Stimulated activated CD8-positive, alpha-beta memory T cell treated with anti-CD3 and anti-CD28 coated beads, Interleukin-7, amount 100 ng/mL, for 1 hour (primary cell): ENCODE measurements at places on chromosomes 12 and 14.

DNA sequence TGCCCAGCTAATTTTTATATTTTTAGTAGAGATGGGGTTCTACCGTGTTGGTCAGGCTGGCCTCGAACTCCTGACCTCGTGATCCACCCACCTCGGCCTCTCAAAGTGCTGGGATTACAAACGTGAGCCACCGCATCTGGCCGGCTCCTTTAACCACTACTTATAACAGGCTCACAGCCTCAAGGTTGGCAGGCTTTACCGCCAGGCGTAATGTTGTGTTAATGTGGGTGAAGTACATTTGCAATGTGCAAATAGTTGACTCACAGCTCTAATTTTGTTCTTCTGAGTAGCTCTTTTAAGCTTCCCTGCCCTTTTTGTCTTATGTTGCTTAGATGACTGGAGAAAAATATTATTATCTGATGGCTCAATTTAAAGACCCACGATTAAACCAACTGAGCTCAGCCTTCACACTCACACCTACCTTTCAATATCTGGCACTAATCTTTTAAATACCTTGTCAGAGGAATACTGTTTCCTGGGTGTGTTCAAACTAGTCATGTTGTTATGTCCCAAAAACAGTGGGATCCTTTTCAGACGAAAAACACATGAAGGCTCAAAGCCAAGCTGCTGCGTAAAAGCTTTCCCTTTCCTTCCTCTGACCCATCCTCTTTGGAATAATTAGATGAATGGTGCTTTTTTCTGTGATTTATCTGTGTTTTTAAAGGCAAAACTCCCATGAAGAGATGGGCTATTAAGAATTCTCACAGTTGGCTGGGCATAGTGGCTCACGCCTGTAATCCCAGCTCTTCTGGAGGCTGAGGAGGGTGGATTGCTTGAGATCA is 57.2 kb upstream of the USP44 start:
- no peak for DNase-seq

DNA sequence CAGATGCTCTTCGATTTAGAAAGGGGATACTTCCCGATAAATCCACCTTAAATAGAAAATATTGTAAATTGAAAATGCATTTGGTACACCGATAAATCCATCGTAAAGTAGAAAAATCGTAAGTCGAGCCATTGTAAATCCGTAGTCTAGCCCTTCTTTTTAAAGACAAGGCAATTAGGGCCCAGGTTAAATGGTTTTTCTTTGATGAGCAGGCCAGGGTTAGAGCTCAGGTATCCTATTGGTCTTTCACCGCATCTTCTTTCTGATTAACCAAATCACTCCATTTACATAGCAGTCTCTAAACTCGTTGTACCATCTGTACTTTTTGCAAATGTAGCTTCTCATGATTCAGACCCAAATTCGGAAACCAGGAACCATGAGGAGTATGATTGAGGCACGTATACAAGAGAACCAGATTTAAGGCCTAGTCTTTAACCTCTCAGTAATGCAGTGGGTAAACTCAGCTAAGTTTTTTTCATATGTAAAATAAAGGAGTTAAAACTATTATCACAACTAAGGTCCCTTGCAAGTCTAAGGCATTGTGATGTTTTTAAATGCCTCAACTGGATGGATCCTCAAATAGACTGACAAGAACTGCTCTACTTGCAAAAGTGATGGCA is 2.2 kb upstream of the YAF2 start:
- no peak for DNase-seq

DNA sequence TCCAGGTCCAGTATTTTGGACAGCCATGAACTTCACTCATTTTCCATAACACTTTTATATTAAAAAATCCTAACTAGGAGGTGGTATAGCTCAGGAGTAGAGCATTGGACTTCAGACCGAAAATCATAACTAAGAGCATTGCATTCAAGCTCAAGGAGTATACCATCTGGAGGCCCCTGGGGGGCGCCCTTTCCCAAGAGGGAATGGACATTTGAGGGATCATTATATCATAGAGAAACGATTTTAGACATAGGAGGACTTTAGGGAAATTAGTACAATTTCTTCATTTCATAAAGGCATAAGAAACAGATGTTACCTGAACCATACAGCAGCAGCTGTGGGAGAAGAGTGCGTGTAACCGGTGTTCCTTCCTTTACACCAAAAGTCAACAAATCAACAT is 5.2 kb upstream of the ATG14 start:
- no peak for DNase-seq

- DNase-seq, result no peak
These were observed 32.0 kb upstream of the SEL1L start for GRCh38 chr14:81565441-81566290.

DNA sequence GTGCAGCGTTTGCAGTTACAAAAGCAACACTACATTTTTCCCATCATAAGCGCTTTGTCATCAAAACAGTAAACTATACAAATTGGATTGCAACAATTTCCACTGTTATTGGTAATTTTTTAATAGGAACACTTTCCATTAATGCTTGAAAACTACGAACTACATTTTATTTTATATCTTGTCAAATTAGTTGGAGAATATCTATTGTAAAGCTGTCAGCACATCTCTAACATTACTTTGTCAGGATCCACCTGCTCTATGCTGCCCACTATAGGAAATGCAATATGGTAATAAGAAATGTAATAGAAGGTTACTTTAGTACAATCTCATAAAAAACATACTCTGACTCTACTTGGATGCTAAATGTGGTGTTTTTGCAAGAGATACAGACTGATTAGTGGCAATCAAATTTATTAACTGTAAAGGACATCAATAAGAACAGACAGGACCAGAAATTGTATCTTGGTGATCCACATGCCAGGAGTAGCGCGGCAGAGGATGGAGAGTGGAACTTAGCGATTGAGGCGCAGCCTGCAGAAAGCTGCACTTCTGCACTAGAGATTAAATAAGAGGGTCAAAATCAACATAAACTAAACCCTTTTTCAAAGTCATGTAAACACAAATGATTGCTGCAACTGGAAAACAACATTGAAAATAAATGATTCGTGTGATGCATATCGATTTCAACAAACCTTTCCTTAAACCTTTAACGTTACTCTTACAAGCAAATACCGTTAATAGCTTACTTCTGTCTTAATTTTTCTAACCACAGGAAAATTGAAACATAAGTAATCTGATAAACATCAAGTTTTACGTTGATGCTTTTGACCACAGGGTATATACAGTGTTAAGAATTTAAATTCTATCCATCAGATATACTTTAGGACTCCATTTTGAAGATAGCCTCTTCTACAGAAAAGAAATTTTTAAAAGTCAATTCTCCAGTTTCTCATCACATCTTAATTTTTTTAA is 3.6 kb upstream of the ARID2 start:
- no peak for DNase-seq

- DNase-seq, result no peak
These were observed 51.3 kb downstream of the MARK3 start for GRCh38 chr14:103436533-103436932.

DNA sequence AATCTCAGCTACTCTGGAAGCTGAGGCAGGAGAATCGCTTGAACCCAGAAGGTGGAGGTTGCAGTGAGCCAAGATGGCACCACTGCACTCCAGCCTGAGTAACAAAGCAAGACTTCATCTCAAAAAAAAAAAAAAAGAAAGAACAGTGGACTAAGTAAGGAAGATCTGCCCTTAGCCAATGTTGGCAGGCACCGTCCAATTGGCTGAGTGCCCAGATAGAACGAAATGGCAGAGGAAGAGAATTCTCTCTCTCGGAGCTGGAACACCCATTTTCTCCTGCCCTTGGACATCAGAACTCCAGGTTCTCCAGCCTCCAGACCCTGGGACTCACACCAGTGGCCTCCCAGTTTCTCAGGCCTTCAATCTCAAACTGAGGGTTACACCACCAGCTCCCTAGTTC is 49.9 kb downstream of the ESR2 start:
- no peak for DNase-seq

DNA sequence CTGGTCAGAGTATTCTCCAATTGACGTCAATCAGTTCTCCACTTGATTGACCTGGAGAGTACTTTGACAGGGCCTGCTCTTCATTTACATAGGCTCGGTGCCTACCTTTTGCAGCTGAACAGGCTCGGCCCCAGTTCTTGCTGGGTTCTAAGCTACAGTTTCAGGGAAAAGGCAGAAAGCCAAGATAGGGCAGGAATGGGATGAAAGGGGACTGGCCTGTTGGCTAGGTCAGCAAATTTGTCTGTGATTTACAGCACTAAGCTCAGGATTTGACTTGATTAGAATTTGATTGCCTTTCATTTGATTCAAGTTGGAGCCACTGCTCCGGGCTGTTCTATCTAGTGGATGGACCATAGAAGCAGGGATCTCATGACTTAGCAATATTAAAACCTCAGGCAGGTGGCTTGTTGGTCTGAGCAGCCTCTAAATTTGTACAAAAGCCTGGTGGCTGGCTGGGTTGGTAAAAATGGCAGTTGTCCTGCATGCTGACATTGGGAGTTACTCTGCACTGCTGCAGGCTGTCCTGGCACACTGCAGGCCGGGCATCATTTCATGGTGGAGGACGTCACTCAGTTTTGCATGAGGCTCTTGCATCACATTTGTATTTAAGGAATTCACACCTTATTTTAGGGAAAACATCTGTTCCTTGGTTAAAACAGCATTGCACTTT is 71.8 kb downstream of the BICD1 start:
- no peak for DNase-seq

- no peak for DNase-seq
These were observed 232.1 kb upstream of the SEL1L start for GRCh38 chr14:81765651-81766275.

DNA sequence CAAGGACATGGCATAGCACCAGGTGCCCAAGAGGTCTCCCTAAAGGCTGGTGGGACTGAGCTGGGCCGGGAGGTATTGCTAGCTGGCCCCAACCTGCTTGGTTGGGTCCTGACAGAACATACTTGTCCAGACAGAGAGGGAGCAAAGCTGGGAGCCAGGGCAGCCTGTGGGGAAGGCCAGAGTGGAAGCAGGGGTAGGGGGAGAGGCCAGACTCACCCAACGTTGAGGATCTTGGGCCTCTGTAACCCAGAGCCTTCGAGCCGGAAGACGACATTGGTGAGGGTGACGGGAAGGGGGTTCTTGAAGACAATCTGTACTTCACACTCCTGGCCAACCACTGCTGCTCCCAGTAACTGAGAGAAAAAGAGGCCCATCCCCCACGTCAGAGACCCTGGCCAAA is 9.0 kb downstream of the TGM1 start:
- DNase-seq, result no peak

DNA sequence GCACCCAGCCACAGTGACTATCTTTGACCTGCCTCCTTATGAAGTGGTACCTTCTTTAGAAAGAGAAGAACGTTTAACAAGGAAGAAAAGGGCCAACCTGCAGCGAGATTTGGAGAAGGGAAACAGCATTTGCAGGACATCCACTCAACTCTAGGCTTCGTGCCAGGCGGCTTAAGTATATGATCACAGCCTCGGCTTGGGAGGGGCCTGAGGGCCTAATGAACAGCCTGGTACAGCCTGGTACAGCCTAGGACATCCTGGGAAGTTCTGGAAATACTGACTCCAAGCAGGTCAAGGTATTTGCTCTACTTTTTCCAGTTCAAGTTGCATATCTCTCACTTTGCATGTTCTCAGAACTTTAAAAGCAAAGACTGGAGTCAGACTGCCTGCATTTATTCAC is 16.1 kb downstream of the HCAR2 start:
- no peak for DNase-seq

GRCh38 chr14:68513137-68513536 is 279.7 kb downstream of the ZFP36L1 start:
- no peak for DNase-seq

- no peak for DNase-seq
These were observed 16.9 kb upstream of the PPP1R1A start for GRCh38 chr12:54605138-54605970.

- no peak for DNase-seq
These were observed 87.9 kb upstream of the BCL11B start for GRCh38 chr14:99359906-99360305.

DNA sequence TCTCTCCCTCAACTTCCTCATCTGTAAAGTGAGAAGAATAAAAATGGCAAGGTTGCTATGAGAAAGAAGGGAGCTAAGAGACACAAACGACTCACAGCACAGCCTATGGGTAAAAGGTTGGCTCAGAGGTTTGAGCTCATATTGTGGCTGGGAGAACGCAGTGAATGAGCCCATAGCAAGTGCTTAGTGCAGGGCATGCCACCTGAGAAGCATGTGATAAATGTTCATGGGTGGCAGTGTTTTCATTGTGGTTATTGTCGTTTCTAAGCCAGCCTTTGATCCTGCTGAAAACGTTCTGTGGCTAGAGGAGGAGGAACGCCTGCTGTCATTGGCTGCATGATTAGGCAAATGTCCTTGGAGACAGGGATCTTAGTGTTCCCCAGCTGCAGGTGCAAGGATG is 150.4 kb downstream of the KSR2 start:
- no peak for DNase-seq

- DNase-seq, result no peak
These were observed 38.1 kb downstream of the LRTM2 start for GRCh38 chr12:1858456-1858855.

GRCh38 chr12:123358035-123358434 is 6.6 kb downstream of the SBNO1 start:
- DNase-seq, result no peak

DNA sequence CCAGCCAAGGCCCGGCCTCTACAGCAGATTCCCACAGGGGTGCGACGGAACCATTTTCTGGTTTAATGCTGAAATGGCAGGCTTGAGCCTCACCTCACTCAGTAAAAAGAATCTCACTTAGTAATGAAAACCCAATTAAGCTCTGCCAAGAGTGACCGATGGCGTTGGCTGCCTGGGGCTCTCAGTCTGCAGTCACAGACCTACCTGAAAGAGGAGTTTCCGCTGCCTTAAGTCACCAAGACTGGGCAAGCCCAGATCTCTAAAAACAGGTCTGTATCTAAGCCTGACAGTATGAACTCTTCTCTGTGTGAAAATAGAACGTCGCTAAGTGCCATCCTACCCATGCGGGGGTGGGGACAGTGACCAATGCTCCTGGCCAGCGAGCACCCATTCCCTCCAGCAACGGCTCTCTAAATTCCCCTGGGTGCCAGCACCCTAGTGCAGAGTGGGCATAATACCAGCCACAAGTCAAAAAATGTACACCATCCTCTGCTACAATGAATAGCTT is 107.3 kb downstream of the FOXN3 start:
- DNase-seq, result no peak

- DNase-seq, result no peak
These were observed 14.2 kb upstream of the HELB start for GRCh38 chr12:66288121-66288520.

- DNase-seq, result no peak
These were observed 53.3 kb upstream of the CISTR start for GRCh38 chr12:53805067-53805466.

DNA sequence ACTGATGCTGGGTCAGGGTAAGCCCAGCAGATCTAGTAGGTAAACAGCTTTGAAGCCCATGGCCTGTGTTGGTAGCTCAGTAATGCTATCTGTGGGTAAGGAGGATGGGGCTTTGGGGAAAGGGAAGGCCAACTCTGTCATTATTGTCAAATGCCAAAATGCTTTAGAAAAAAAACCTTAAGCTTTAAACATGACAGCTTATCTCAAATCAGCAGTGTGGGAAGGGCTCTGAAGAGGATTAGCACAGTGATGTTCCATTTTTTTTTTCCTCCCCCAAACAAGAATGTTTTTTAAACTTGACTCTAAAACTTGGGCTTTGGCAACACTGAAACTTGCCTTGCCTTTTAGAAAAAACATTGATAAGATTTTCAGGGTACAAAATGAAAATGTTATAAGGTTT is 11.7 kb downstream of the DAAM1 start:
- DNase-seq, result no peak
